ENCODE measurements at places on chromosomes 11 and 22.
A peak's percentile ranks its signal among the peaks of the same experiment; 100 is the strongest.

- DNase-seq, result peak; percentile 66
These were observed 22.3 kb downstream of the DHCR7 start for GRCh38 chr11:71425860-71426259.

- no peak for DNase-seq
These were observed 21.1 kb upstream of the IGLL5 start for GRCh38 chr22:22866381-22867111.

DNA sequence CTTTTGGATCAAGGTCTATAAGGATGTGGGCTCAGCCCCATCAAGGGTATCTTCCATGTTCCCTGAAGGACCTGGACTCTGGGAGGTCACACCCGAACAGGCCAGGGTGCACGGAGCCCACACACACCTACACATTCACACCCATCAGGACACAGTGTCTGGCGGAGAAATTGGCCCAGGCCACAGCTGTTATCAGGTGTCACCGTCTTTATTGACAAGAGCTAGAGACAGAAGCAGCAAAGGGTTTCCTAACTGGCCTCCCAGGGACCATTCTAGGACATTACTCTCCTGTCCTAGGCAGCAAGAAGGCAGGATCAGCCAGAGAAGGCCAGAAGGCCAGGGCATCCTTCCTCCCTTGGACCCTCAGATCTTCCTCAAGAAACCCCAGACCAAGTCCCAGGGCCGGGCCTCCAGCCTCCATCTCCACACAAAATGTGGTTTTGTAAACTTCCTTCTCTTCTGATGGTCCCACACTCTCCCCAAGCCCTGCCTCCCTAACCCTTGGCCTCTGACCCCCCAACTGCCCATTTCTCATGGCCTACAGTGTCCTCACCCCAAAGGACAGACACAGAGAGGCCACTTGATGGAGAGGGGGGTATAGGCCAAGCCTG lies 8.1 kb downstream of the SSTR3 start:
- DNase-seq, result no peak

GRCh38 chr22:44025171-44026065 lies 1.3 kb downstream of the PARVB start:
- no peak for DNase-seq

GRCh38 chr11:221539-221938 lies 14.0 kb downstream of the RIC8A start:
- no peak for DNase-seq

GRCh38 chr22:50307890-50308596 lies 597 bp upstream of the PLXNB2 start:
- DNase-seq, result no peak

DNA sequence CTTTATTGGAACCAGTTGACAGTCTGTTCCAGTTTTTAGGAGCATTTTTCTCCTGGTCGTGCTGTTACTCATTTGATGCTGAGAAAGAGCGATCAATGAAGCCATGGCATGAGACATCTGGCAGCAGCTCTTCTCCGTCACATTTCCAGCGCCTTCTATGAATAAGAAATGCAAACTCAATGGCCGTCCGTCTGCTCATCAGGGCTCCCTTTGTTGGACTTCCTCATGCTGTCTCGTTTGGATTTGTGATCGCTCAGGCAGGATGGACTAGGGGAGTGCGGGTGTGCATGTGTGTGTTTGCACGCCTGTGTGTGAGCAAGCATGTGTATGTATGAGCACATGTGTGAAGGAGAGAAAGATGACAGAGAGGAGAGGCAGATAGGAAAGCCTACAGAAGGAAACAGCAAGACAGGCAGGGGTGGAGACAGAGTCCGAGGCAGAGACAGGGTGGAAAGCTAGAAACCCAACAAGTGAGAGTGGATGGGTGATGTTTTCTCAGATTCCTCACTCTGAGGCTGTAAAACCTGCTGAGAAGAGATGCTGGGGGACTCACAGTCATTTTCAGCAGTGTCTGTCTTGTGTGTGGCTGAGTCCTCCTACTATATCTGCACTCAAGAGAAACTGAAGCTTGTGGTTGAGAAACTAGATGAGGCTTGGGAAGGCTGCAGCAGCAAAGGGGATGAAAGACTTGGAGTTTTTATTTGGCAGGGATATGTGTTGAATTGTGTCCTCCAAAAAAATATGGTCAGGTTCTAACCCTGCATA lies 56.0 kb upstream of the CLMP start:
- DNase-seq, result no peak

Measured in epithelial cell of prostate (primary cell).